ENCODE measurements at places on chromosomes 1 and 21. TPM values are rescaled to one million over a fixed set of nuclear protein-coding genes. Genes with fewer than 3 reads are reported as not detected.

LRRN2 gene
- total RNA-seq = 5.7 TPM

DNA sequence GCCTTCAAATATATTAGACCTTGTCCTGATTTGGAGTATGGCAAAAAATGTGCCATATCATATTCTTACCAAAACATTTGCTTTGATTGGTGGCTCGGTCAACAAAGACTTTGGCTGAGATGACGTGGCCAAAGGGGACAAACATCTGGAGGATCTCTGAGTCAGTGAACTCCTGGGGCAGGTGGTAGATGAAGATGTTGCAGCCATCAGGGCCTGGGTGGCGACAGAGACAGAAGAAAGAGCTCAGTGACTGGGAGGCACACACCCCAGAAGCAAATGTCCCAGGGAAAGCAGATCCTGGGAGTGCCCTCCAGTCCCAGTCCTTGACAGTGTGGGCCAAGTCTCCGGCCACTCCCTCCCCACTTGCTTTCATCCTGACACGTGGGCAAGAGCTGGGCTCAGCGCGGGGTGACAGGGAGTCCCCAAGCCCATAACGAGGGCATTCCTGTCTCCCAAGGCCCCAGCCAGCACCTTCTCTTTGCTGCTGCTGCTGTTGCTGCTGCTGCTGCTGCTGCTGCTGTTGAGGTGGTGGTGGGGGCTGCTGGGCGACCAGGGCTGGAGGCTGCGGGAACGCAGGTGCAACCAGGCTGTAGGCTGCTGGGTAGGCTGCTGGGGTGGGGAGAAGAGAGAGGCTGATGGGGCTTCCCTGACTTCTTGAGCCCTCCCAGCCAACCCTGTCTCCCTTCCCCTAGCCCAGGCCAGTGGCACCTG is 10.7 kb downstream of the CELF3 start:
- no peak for DNase-seq

OR14K1 gene
- total RNA-seq = not detected

DAB1 gene
- total RNA-seq = 1.9 TPM

RGS13 gene
- 1.0 TPM for total RNA-seq

CYYR1 gene
- 26.0 TPM for total RNA-seq

GRCh38 chr1:201653233-201653632 is 114.3 kb downstream of the NAV1 start:
- DNase-seq = no peak

DNA sequence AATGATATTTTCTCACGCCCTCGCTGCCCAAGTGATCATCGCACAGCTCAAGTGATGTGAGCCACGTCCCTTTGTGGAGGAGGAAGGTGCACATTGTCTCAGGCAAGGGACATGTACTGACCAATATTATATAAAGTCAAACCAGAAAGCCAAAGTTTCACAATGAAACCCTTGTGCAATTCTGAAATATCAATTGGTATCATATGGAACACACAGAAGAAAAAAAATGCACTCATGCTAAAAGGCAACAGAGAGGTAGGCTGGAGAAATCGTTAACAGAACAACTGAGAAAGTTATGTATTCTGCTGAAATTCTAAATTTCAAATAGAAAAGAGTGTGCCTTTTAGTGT is 1.9 kb downstream of the JAM2 start:
- DNase-seq = no peak

GRCh38 chr21:17660862-17661261 is 48.2 kb upstream of the BTG3 start:
- no peak for DNase-seq

KIF21B gene
- 2.8 TPM for total RNA-seq
